ENCODE measurements at places on chromosomes 4 and X.

- DNase-seq = no peak
These were observed 10.0 kb upstream of the ELOVL6 start for GRCh38 chr4:110208419-110208818.

DNA sequence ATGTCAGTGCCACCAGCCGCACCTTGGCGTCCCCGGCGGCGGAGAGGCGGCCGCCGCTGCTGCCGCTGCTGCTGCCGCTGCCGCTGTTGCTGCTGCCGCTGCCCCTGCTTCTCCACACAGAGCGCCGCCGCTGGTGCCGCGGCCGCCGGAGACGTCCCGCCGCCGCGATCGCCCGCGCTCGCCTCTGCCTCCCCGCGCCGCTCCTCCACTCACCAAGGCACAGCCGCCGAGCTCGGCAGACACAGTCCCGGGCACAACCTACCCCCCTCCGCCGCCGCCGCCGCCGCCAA is at the start of gene PPP3CA:
Gene PPP3CA (minus strand): TSS at position 260 of the 290 bp plus-strand sequence.
- no peak for DNase-seq

- peak; percentile 4 for DNase-seq
These were observed 79.6 kb downstream of the COMMD8 start for GRCh38 chr4:47383829-47384427.

DNA sequence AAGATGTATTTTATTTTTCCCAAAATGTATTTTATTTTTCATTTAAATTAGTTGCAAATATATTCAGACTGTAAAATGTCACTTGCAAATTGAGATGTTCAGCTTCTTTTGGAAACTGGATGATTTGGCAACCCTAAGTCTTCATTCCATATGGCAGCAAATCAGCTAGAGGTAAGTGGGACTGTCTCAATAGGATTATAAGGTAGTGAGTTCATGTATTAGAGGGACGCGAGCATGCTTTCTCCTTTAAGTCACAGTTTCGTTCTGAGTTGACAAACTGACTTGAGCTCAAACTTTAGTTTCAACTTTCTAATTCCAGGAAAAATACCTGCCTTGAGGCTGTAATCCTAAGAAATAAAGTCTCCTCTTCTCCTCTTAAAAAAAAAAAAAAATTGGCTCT is 44.2 kb upstream of the TMEM131L start:
- DNase-seq = no peak

- no peak for DNase-seq
These were observed 2.3 kb upstream of the UBA1 start for GRCh38 chrX:47191331-47191730.

GRCh38 chr4:165426331-165426730 is 47.5 kb downstream of the CPE start:
- no peak for DNase-seq

DNA sequence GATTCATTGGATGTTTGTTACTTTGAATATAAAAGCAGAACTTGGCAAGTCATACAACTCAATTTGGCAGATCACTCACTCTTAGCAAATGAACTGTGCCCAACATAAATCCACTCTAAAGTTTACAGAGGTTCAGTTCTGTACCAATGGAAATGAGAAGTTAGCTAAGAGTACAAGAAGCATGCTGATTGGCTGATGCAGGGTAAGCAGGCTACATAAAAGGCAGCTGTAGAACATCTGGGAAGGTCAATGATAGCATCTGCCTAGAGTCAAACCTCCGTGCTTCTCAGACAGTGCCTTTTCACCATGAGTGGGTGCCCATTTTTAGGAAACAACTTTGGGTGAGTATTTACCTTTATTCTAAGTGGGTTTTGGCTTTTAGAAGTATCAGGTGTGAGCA is at the start of gene TDO2:
Gene TDO2 (plus strand): TSS at position 244 of the 400 bp plus-strand sequence. CDS start 63 bp downstream, at position 307.
- no peak for DNase-seq

GRCh38 chr4:77360451-77360850 is 203.4 kb downstream of the CCNG2 start:
- no peak for DNase-seq

DNA sequence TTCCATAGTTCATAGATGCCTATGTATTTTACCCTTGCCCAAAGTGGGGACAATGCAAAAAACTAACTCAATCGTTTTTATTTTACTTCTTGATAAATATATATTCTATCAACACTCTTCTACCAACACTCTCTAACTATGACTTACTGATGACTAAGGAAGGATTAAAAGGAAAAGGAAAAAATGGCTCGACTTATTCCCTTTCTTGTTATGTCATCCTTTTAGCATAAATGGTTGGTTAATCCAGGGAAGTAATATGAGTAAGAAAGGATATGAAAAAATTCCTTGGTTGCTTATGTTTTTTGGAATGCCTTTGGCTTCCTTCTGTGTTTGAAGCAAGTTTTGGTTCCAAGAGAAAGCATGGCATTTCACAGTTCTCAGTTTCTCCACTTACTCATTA is 1087.1 kb downstream of the C4orf33 start:
- DNase-seq = no peak

- no peak for DNase-seq
These were observed 367.8 kb upstream of the RASGEF1B start for GRCh38 chr4:81839347-81840042.

GRCh38 chrX:9644335-9644734 is 121.3 kb downstream of the GPR143 start:
- DNase-seq = no peak

- no peak for DNase-seq
These were observed 24.7 kb downstream of the KCNE5 start for GRCh38 chrX:109600237-109600651.

- DNase-seq = peak; percentile 90
These were observed 205.3 kb downstream of the TENM3 start for GRCh38 chr4:182448281-182449151.

DNA sequence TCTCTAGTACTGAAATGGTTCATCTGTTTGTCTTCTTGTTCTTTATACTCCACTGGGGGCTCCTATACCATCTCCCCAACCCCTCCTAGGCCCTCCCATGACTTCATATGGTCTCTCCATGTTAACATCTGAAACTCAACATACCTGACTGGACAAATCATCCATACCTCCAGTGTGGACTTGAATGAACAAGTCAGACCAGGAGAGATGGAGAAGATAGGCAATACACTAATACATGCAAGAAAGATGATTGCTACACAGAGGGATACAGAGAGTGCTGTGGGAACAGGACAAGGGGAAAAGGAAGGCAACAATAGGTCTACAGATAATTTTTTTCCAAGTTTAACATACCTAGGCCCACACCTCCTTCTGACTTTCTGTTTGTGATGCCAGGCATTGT is 175.1 kb downstream of the FHIP1A start:
- no peak for DNase-seq

DNA sequence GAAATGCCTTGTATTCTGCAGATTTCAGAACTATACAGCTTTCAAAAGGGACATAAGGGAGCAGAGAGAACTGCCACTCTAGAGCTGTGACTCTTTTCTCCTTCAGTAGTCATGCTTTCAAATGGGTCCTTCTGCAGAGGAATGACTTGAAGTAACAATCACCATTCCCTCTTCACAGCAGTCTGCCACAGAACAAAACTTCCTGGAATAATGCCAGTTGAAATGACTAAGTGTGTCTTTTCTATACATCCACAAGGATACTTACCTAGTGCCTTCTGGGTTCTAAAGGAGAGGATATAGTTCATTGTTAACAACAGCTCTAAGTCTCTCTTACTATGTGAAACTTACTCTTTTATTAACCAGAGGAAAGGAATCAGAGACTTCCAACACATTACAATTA is 515.4 kb upstream of the ATOH1 start:
- no peak for DNase-seq

DNA sequence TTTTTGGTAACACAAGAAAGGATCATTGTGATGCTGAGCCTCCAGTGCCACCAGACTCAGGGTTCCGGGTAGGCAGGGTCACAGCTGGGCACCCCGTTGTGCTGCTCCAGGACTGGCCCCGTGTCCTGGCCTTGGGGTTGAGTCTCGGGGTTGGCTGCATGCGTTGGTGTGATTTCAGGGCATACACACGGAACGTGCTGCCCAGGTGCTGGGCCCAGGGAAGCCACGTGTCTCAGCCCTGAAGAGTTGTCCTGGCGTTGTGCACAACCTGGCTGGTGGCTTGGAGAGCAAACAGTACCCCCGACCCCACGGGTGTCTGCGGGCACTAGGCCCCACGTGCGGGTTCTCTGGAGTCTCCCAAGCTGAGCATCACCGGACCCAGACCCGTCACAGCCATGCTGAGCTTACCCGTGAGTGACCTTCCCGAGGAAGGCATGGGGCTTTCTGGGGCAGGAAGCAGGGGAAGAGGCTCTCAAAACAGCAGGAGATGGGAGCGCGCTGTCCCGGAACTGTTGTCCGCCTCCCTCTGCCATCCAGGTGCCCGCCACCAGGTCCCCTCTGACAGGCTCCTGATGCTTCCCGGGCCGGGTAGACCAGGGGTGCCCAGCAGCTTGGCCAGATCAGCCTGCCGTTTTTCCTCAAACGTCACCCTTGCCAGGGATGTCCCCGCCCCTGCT is 66.1 kb upstream of the ENPP6 start:
- DNase-seq = no peak

- no peak for DNase-seq
These were observed 32.9 kb upstream of the PGM2 start for GRCh38 chr4:37793562-37793961.

DNA sequence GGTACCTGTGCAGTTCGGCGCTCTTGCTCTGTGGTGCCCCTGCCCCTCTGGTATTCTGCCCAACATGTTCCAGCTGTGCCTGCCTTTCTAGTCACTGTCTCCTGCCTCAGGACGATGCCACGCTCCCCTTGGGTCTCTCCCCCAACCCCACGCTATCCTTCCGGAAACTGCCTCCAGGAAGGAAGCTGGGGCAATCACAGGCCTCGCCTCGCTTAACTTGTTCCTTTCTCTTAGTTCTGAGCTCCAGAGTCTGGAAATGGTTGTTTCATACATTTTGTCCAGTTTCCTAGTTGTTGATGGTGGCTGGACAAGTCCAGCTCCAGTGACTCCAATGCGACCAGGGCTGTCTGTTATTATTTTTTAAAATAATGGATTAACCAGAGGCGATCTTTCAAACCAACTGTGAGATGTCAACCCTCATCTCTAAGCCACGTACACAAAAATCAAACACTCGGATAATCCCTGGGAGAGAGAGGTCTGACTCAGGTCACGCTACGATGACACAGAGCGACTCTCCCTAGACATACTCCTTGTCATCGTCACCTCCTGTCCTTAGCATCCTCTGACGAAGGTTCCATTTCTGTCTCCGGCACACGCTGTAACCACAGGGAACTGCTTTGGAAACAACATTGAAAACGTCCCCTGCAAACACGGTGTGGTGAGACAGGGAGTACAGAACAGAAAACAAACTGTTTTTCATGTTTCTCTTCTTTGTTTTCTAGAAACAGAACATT is 62.5 kb downstream of the ABLIM2 start:
- no peak for DNase-seq

DNA sequence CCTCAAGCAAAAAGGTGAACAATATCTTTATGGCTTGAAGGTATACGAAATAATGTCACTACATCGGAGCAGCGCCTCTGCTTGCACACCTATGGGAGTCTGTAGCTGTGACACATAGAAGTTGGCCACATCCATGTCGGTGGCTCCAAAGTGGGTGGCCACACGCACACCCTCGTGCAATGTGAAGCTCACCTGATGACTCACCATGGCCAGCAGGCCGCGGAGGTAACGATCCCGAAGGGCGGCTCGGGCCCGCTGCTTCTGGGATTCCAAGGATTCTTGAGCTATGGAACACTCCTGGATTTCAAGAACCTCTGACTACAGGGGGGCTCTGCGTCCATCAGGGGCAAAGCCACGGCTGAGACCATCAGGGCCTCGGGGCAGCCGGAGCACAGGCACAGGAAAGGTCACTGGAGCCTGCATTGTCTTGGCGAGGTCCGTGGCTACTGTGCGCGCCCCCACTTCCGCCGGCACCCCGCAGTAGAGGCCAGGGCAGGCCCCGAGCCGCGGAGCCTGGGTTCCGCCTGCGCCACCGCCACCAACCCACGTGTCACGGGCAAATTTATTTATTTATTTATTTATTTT is 25.2 kb downstream of the NYX start:
- DNase-seq = no peak

DNA sequence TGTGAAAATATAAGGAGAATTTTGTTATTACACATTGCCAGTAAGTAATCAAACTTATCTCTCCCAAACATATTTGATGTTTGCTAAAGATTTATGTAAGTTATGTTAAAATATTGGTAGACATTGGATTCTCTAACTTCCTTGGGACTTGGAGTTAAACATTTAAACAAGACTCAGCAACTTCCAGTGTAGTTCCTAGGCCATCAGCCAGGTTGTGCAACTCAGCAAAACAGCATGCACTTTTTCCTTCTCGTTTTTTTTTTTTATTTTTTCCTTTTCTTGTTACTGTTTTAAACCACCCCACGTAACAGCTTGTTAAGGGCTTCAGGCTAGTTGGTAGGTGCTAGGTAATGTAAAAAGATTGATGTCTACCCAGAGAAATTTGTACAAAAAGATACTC is 510.4 kb downstream of the ANKRD50 start:
- DNase-seq = no peak

DNA sequence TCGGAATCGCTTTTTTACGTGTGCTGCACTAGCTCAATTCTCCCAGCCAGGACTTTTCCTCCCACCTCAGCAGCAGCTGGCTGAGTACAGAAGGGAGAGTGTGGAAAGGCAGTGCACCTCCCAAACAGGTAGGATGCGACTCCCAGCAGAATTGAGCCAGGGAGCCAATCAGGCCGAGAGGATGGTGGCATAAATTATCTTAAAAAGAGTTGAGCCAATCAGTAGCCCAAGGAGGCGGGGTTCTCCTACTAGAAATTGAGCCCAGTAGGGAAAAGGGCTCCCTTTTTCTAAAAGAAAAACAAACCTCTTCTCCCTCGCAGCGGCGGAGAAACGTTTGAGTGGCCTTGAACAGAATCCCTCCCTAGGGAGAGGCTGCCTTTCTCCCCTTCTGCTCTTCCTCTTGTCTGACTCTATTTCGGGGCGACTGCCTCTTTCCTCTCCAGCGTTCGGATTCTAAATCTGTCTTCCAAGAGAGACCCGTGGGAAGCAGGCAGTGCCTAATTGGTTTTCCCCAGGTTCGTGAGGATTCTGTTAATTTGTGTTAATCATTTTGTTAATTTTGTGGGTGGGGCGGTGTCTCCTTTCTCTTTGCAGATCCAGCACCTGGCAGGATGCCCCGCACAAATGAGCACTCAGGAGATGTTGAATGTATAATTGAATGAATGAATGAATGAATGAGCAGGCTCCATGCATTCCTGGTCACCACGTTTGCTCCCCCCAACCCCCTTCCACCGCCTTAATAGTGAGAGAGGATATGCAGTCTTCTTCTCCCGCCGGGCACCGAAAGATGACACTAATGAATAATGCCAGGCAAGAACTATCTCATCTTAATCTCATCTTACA is at the start of gene GABRG1:
Gene GABRG1 (minus strand): TSS at position 142 of the 843 bp plus-strand sequence. CDS start 141 bp downstream, at position 1.
- DNase-seq = peak; percentile 15

- no peak for DNase-seq
These were observed 120.1 kb upstream of the MED14 start for GRCh38 chrX:40855411-40855810.
